ENCODE measurements at places on chromosomes 5 and 9.

- no peak for DNase-seq
Measured at GRCh38 chr9:98406469-98406868, 151.0 kb upstream of the TBC1D2 start.

- no peak for DNase-seq
Measured at GRCh38 chr9:1639166-1639565, 376.0 kb upstream of the SMARCA2 start.

DNA sequence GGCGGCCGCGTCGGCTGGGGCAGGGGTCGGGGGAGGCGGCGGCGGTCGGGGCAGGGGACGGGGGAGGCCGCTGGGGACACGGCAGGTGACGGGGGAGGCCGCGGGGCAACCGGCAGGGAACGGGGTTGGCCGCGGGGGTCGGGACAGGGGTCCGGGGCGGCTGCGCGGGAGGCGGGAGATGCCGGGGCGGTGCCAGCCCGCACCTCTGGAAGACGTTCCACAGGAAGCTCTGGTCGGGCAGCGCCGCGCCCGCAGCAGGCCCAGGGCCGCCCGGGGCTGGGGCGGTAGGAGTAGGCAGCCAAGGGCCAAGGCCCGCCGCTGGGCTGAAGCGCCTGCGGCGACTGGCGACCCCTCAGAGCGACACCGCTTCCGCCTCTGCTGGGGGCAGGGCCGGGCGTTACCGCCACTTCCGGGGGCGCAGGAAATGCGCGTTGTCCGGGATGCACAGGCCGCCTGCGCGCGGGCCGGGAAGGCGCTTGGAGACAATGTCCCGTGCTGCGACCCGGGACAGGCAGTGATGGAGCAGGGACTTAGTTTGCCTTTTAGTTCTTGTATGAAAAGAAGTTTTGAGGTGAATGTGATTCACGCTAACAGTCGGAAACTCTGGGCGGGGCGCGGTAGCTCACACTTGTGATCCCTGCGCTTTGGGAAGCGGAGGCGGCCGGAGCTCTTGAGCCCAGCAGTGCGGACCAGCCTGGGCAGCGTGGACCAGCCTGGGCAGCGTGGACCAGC lies 110.0 kb upstream of the LPCAT1 start:
- DNase-seq: peak; percentile 44

DNA sequence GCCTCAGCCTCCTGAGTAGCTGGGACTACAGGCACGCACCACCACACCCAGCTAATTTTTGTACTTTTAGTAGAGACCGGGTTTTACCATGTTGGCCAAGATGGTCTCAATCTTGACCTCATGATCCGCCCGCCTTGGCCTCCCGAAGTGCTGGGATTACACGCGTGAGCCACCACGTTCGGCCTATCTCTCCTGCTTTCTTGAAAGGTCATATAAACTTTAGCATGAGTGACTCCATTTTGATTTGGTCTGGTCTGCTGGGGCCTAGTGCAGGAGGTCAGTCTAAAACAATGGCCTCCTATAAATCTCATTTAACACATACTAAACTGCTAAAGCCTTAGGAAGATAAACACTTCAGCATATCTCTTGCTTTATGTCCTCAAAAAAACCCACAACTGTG lies 50.6 kb upstream of the GLDC start:
- DNase-seq: no peak

DNA sequence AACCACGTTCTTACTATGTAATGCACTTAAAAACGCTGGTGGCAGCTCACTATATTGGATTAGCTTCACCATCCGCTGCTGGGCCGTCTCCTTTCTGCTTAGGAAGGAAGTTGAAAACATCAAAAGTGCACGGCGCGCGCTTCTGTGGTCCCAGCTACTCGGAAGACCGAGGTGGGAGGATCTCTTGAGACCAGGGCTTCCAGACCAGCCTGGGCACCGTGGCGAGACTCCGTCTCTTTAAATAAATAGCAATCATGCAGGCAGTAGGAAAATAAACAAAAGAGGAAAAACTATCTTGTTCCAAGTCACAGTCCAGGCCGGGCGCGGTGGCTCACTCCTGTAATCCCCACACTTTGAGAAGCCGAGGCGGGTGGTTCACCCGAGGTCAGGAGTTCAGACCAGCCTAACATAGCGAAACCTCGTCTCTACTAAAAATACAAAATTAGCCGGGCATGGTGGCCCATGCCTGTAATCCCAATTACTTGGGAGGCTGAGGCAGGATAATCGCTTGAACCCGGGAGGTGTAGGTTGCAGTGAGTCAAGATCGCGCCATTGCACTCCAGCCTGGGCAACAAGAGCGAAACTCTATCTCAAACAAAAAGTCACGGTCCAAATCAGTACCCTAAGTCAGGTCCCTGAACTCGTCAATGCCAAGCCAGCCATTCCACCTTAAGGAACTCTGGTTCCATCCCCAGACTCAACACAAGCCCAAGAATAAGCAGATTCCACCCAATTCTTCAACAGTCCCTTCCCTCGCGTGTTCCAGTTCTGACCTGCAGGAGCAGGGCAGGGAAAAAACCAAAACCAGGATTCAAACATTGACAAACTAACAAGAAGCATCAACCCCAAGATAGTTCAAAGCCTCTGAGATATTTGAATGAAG lies 1.0 kb upstream of the GOLGA1 start:
- DNase-seq: peak; percentile 48

- DNase-seq: no peak
Measured at GRCh38 chr9:126297661-126298060, 29.0 kb upstream of the MVB12B start.

- no peak for DNase-seq
Measured at GRCh38 chr5:35478856-35479682, 138.6 kb upstream of the SPEF2 start.

GRCh38 chr9:26159575-26160392 lies 481.5 kb upstream of the TUSC1 start:
- no peak for DNase-seq

DNA sequence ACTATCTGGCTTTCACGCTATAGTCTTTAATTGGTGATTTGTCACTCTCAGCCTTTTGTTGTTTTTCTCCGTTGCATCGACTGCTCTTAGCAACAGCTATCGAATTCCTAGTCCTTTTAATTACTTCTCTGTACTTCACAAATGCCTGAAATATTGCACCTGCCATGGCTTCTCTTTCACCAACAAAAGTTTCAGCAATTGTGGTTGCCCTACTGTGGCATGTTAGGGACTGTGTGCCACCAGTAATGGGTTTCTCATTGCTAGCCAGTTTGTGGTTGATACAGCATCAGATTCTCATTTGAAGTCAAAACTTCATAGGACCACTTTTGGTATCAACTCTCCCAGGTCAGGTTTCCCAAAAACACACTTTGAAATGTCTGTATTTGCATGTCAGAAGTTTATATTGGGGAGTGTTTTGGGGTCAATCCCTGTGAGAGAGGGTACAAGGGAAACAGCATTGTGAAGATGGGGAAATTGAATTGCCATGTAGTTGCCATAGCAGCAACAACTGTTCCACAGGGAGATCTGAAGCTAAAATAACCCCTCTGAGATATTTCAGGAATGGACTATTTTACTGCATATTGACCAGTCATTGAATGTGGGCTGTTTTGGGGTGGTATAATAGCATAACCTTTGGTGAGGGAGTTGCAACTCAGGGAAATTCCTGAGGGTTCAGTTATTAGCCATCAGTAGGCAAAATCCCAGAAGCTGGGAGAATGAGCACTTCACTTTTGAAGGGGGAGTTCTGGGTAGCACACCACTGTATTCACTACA lies 99.2 kb downstream of the WDR70 start:
- DNase-seq: no peak

DNA sequence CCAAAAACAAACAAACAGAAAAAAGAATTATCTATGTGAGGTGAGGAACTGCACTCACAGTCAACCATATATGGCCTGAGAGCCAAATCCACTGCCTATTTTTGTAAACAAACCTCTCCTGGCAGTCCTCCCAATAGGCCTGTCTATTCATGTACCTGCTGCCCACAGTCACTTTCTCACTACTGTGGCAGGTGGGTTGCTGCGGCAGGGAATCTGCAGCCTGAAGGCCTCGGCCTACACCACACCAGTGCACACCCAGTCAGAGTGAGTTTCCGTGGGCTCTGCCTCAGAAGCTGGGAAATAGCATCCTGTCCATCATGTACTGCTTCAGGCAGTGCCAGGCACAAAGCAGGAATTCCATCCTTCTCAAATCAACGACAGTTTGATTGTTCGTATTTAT lies 82.3 kb downstream of the SPTLC1 start:
- no peak for DNase-seq

DNA sequence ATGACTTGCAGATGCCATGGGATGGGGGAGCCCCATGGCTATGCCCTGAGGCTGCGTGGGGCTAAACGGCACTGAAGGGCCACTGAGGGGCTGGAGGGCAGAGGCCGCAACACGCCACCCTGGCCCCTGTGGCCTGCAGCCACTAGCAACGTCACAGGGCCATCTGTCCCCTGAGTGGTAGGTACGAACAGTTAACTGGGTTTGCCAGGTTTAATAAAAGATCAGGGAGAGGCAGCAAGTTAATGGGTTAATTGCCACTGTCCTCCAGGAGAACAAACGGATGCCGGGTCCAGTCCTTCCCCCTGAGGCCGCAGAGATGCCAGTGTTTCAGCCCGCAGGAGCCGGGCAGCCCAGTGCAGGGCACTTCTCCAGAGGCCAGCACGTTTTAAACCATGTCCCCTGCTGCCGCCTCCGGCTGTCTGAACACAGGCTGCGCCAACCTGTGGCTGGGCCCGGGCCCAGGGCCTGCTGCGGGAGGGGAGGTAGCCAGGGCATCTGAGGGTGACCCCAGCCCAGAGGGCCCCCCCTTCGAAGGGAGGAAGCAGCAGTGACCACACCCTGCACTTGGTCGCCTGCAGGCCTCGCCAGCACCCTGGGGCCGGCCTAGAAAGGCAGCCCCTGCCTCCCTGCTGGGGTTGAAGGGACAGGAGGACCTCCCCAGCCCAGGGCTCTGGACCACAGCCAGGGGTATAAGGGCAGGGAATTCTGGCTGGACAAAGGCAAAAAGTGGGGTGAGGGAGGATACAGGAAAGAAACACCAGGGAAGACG lies 227.3 kb downstream of the FANCC start:
- no peak for DNase-seq

DNA sequence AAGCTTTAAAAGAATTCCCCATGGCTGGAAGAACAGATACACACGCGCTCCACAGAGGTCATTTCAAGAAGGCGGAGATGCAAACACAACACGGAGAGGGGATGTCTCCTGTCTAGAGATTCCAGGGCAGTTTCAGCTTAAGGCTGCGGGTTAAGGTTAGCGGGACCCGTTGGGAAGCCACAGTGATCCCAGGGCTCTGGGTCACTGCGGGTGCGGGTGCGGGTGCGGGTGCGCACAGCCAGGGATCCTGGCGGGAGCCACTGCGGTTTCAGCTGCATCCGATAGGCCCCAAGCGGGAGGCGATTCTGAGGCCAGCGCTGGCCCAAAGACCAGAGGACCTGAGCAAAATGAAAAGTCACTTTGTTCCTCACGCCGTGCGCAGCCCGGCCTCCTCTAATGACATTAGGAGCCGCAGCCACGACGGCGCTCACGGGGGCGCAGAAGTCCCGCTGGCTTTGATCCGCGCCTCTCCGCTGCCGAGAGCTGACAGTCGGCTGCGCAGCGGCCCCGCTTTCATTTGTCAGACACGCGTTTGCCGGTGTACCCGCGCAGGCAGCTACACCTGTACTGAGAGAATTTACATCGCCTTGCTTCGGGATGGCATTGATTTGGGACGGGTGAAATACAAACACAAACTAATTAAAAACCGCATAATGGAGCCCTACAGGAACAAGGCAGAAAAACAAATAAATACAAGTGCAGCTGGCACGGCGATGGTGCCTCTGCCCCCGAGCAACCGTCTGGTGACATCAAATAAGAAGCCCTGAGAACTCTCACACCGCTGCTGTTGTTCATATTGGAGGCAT lies 5.3 kb upstream of the IRX1 start:
- DNase-seq: no peak

- DNase-seq: no peak
Measured at GRCh38 chr5:59209758-59210359, 627.0 kb downstream of the RAB3C start.

- DNase-seq: no peak
Measured at GRCh38 chr9:120951960-120952618, 25.5 kb upstream of the TRAF1 start.

DNA sequence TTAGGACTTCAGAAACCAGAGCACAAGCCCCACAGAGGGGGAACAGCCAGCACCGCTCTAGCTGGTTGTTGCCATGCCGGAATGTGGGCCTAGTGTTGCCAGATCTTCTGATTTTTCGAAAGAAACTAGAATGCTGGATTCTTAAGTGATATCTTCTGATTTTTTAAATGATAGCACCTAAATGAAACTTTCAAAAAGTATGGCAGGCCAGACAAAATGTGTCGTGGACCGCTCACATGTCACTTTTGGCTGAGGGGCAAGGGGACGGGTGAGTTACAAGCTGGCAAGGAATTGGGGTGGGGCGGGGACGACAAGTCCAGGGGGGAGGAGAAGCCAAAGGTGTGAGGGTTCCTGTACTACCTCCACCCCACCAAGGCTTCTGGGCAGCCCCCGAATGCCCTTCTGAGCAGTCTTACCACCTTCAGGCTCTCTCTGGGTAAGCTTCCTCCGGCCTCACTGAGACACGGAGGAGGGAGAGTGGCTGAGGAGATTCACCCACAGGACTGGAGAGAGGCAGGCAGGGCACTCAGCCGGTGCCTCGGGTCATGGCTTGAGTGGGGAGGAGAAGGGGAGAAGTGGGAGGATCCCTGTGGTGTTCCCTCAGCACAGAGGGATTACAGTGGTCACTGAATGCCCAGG lies 10.3 kb downstream of the B4GALT7 start:
- DNase-seq: no peak

DNA sequence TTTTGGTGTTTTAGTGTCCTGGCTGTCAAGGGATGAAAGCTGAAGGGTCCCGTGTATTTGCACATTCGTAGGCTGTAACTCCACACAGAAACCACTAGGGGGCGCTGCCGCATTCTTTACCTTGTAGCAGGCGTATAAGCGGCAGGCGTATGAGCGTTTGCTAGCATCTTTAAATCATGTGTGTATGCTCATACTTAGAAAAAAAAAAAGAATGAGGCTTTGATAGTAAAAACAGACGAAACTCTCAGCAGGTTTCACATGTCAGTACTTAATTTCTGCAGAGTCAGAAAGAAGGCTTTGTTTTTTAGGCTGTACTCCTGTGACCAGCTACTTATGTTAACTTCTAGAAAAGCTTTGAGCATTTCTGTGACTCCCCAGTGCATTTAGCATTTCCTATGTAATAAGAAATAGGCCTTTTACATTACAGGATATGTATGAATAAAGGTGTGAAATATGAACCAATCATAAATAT lies 218.8 kb upstream of the ADAMTSL1 start:
- DNase-seq: peak; percentile 57

Data from T-helper 17 cell (primary cell).